ENCODE measurements at places on chromosomes 3 and 15.

GRCh38 chr3:32203854-32204253 lies 34.6 kb upstream of the CMTM8 start:
- no peak for DNase-seq

DNA sequence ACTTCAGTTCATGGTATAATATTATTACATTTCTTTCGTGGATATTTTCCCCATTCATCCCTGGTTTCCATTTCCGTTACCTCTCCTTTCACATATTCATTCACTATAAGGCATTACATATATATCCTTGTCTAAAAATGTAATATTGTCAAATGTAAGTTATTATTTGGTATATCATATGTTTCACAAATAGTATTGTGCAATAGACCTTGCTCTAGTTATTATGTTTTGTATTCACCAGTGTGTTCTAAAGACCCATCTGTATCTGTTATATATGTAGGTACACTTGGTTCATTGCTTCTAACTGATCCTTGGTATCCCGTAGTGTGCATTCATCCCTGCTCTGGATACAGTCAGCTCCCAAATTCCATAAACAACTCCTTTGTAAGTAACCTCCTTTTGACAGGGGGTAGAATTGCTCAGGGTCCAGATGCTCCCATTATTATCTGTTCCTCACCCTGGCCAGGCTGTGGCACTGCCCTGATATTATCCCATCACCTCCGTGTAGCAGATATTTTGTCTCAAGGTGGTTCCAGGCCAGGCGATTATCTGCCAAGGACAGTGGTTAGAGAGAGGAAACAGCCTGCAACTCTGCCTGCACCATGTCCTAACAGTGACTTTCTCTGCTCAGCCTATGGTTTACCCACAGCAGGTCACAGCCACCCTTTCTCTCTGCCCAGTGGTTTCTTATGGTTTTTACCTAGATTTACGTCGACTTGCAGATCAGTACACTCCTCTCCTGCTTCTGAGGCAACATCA lies 29.2 kb downstream of the PAQR9 start:
- no peak for DNase-seq

- no peak for DNase-seq
These were observed 419.2 kb downstream of the DIPK2A start for GRCh38 chr3:144390786-144391185.

- DNase-seq, result no peak
These were observed 2.4 kb upstream of the SLC12A6 start for GRCh38 chr15:34339946-34340345.

DNA sequence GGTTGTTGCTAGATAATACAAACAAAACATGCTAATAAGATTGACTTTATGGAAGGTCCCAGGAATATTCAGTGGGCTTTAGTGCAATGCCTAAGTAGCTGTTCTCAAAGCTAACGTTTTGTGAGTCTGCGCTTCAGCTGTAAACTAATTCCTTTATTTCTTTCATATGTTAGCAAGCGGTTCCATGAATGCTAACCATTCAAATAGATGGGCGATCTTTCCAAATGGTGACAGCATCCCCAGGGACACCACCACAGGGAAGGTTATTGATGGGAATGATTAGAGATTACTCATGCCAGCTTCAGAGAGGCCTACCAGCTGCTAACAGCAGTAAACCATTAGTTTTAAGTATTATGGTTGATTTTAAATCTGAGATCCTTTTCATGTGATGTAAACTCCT lies 405.7 kb upstream of the MCTP2 start:
- DNase-seq, result no peak

GRCh38 chr15:68770216-68770615 lies 50.5 kb downstream of the ANP32A start:
- no peak for DNase-seq

DNA sequence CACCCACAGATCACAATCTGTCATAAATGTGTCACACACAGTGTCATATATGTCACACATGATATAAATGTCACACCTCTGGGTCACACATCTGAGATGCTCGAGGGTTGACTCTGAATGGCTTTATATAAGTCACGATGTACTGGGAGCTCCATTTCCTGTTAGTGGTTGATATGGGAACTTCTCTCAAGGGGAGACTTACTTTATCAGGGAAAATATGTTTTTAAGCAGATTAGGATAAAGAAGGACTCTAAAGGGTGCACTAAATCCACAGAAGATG lies 83.9 kb upstream of the MEF2A start:
- DNase-seq, result no peak

DNA sequence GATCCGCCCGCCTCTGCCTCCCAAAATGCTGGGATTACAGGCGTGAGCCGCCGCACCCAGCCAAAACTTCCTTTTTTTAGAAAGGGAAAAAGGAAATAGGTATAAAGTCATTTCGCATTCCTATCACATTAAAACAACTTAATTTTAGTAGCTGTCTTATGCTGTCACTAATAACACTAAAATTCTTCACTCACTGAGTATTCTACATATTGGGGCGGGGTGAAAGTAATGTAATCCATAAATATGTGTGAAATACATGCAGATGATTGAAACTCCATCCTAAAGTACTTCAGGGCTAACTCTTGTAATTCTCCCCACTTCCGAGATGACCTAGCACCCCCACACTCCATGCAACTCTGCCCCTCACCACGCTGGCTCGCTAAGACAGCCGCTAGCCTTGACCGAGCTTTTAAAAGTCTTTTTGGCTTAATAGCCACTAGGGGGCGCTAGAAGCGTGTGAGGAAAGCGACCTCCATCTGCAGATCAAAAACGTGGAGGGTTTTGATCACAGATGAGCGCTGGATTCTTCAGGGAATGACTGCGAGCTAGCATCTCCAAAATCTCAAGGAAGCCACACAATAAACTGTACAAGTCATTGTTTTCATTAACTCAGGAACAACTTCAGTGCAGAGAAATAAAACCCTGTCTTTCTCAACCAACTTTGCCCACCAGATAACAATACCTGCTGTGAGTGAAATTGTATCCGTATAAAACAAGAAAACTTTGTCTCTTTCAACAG lies 129.3 kb upstream of the IGF1R start:
- peak; percentile 56 for DNase-seq

DNA sequence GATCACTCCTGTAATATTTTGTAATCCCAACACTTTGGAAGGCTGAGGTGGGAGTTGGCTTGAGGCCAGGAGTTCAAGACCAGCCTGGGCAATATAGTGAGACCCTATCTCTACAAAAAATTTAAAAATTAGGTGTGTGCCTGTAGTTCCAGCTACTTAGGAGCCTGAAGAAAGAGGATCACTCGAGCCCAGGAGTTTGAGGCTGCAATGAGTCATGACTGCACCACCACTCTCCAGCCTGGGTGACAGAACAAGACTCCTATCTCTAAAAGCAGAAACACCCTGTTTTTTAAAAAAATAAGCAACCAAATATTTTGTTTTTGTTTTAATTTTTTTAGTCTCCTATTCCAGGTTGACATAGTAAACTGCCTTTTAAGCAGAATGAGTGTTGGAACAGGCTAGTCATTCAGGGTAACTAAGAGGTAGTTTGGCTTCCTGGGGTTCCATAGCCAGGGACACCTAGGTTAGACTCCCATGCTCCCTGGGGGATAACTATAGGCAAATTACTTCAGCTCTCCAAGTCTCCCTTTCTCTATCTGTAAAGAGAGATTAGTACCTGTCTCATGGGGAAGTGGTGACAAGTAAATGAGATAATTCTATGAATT lies 114.6 kb upstream of the C15orf61 start:
- DNase-seq, result no peak
